ENCODE measurements at places on chromosomes 5 and 9.

DNA sequence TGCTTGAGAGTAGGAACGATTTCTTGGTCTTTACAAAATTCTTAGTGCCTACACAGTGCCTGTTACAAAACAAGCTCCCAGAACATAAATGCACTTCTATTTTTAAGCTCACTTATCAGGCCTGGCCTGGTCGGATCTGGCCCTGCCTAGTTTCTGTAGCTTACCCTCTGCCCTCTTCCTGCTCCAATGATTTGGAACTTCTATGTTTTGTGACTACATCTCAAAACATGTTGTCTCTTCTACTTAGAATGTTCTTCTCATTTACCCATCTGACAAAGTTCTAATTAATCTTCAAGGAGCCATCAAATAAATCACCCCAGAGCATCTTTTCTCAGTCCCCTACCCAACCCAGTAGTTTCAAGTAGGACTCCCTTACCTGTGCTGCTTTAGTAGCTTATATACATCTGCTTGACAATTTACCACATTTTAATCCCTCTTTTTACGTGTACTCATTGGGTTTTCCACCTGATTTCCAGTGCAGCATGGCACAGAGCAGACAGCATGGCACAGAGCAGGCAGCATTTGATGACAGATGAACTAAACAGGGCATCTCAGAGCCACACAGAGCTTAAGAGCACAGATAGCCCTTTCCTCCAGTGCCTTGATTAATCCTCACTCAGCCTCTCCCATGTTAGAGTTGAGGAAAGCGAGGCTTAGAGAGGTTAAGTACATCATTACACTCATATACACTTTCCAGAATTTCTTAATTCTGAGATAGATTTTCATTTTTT lies 171.9 kb downstream of the MAPKAP1 start:
- no peak for DNase-seq

GRCh38 chr5:139287890-139288635 lies 5.5 kb upstream of the MATR3 start:
- no peak for DNase-seq

- DNase-seq: no peak
Observed at GRCh38 chr9:4137234-4137633, 162.6 kb downstream of the GLIS3 start.

- DNase-seq: no peak
Observed at GRCh38 chr9:77469515-77470231, 178.4 kb downstream of the GNA14 start.

DNA sequence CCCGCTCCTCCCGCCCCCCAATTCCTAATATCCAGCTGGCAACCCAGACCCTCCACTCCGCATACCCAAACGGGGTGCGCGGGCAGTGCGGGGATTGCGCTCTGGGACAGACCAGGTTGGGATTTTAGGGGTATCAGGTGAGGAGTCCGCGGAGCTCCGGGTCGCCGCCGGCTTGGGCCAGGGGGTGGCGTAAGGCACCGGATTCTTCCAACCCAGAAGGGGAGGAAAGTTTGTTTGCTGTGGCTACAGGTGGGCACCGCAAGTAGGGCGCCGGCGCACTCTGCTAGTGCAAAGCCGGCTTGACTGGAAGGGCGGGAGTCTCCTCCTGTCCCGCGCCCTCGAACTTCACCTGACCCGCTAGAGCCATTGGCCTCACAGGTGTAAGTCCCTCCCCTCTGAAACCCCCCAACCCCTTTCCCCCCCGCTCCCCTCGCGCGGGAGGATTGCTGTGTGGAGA lies 709 bp downstream of the IQGAP2 start:
- peak; percentile 48 for DNase-seq

DNA sequence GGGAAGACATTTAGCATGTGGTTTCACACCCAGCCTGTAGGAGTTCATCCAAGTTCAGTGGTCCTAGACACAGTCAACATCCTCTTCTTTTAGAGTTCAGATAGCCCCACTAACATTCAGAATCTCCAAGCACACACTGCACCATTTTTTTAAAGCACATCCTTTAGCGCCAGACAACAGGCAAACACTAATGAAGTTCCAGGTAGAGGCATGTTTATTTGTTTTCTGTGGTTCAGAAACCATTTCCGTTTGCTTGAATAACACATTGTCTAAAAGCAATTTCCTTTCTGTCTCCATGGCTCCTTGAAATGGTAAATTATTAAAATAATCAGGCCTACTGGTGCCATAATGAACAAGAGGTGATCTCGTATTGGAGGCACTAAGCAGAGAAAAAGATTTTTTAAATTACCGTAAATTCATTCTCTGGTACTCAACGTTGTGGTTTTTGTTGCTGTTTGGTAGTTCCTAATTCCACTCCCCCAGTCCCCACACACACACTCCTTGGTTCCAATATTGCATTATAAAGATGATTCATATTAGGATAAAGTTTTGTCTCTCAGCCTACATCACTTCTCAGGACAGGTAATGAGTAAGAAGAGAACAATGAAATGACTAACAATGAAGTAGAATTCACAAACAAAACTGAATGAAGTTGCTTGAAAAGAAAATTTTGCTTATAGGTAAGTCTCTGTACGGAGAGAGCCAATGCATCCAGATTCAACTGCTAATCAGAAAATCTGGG lies 153.1 kb downstream of the PCSK1 start:
- no peak for DNase-seq

- peak; percentile 66 for DNase-seq
Observed at GRCh38 chr5:109468737-109469420, 59.1 kb upstream of the PJA2 start.

GRCh38 chr9:7936996-7937395 lies 137.4 kb upstream of the DMAC1 start:
- no peak for DNase-seq

DNA sequence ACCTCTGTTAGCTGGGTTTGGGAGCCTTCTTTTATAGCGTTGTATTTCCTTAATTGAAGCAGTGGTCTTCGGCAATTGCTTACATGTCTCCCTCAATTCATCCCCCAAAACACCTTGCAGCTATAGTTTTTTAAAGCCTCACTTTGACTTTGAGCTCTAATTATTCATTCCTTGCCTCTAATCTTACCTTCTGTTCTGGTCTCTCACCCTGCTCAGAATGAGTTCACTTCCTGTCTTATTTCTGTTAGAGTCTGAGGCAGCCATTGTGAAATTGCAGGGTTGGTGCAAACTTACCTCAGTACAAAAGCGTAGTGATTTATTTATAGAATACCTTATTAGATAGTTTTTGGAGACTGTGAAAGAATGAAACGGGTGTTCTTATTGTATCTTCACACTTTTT lies 35.0 kb downstream of the AOPEP start:
- DNase-seq: no peak

GRCh38 chr5:73952872-73953271 lies 326.9 kb downstream of the ARHGEF28 start:
- DNase-seq: no peak

- no peak for DNase-seq
Observed at GRCh38 chr9:113463418-113464285, at the start of gene RGS3. TSS of gene RGS3 (plus strand) at chr9:113463727. CDS start at chr9:113463803, 76 bp downstream.

- no peak for DNase-seq
Observed at GRCh38 chr5:147887026-147887627, 8.6 kb downstream of the SCGB3A2 start.

DNA sequence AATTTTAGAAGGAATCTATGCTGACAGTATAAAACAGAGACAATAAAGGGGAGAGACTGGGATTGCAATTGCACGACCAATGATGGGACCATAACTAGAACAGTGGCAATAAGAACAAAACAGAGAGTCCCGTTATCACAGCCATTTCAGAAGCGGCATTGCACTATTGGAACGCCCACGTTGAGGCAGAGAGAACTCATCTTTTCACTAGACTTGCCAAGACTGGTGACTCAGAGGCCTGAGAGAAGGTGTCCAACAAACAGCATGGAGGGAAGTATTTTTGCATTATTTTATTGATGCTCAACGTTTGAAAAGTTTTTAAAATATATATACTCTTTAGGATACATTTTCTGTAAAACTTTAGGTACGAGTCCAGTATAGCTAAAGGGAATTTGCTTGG lies 737.7 kb downstream of the TLE1 start:
- DNase-seq: no peak

DNA sequence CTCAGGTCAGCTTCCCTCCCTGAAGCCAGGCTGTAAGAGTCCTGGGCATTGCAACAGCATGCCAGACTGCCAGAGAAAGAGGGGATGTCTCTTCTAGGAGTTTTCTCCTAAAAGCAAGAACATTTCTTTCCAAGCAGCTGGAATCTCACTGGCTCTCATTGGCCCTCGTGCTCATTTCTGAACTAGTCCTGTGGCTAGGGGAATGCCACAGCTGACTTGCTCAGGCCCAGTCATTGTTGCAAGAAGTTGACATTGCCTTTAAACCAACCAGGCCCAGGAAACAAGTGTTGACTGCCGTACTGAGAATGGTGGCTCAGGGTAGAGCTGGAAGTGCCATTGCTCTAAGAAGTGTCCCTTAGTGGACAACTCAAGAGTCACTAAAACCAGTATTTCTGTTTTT lies 15.0 kb upstream of the CEP120 start:
- no peak for DNase-seq
